ENCODE measurements at places on chromosomes 1 and 21.
A peak's percentile ranks its signal among the peaks of the same experiment; 100 is the strongest.

DNA sequence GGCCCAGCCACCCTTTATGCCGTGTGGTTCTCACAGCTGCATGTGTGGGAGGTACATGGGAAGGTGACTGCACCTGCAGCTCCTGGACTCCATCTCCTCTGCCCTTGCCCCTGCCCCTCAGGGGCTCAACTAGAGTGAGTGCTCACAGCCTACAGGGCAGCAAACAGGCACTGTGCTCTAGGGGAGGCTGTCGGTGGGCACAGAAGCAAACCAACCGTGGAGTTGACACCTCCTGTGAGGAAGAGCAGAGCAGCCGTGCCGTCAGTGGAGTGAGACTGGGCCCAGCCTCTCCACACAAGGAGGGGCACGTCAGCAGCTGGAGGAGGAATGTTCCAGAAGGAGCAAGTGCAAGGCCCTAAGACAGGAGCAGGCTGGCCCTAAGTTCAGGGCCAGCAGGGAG lies 32.7 kb downstream of the BMP8A start:
- no peak for DNase-seq

DNA sequence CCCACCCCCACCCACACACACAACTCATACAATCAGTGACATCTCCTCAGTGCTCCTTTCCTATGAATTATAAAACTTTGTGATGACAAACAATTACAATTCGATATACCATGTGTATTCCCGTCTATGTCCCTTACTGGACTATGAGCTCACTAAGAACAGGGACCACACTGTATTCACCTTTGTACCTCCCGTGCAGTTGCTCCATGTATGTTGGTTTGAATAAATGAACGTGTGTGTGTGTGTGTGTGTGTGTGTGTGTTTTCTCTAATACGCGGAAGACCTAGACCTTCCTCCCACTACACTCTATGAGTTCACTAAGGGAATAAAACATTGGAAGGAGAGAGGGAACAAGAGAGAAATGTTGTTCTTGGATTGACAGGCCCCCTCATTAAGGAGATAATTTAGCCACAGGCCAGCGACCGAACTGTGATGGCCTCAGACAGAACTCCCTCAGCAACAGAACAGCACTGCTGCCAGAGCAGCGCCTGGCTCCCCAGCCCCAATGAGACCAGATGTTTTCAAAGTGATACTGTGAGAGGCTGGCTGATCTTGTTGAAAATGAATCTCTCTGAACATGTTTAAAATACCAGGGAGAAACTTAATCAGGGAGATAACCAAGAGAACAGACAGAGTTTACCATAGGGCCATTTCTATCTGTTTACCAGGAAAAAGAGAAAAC lies 21.7 kb downstream of the BCAR3 start:
- DNase-seq, result no peak

GRCh38 chr21:18970416-18970815 lies 566.8 kb upstream of the TMPRSS15 start:
- DNase-seq, result no peak

DNA sequence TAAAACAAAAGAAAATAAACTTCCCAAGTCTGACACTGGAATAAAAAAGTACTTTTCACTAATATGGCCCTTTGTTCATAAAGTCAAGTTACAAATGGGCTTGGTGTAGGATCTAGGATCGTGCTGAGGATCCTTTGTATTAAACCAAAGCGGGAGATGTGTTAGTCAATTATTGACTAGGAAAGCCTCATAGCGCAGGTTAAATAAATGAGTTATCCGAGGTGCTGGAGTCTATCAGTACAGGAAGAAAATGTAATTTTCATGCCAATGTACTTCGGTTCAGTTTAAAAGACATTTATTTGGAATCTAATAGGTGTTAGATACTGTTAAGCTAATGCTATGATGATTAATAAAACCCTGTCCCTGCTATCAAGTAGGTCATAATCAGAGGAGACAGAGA lies 101.8 kb downstream of the TNR start:
- DNase-seq, result no peak

- no peak for DNase-seq
Measured at GRCh38 chr1:167013108-167013929, 24.2 kb downstream of the MAEL start.

DNA sequence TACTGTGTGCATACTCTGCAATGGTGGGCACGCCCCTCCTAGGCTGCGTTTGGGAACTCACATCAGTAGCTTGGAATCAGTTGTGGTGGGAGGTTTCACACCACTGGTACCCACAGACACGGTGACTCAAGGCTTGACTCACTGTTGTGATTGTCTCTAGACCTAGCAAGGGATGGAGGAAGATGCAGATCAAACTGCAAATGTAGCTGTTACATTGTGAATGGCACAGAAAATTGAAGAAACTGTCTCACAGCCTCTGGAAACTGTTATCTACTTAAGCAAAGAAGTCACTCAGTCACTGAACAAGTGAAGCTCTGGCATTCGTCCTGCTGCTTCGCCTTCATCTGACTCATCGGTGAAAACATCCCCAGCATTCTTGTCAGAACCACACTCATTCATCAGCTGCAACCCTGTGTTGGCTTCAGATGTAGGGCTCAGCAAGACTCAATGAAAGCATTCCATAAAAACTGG lies 59.5 kb downstream of the POFUT2 start:
- peak; percentile 75 for DNase-seq
